CD4-positive, alpha-beta T cell treated with Interleukin-6 for 4 hours (primary cell): ENCODE measurements at places on chromosomes 11 and 22.

GRCh38 chr22:17229991-17230630 lies 10.9 kb upstream of the ADA2 start:
- no peak for DNase-seq

GRCh38 chr11:68026391-68027105 lies 3.9 kb upstream of the NDUFS8 start:
- no peak for DNase-seq

DNA sequence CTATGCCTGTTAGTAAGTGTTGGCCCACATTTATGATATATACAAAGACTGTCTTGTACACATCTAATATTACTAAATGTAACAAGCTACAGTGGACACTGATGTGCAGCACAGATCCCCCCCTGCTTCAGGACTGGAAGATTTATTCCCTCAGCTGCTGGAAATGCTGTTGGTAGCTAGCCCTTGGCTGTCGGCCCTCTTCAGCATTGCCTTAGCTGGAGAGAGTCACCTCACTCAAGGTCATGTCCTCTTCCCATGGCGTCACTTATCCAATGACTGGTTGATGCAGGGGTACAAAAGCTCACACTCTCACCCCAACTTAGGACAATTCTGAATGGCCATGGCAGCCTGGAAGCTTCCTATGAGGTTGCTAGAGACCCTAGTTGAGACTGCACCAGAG lies 312.7 kb downstream of the SOX6 start:
- no peak for DNase-seq

- no peak for DNase-seq
These were observed 36.3 kb downstream of the CSNK2A3 start for GRCh38 chr11:11316651-11317230.

GRCh38 chr11:41950470-41951143 lies 491.2 kb upstream of the LRRC4C start:
- DNase-seq = no peak

- DNase-seq = no peak
These were observed 99.8 kb upstream of the TP53AIP1 start for GRCh38 chr11:129042503-129042902.

GRCh38 chr22:49629586-49630447 lies 197.9 kb downstream of the BRD1 start:
- no peak for DNase-seq

DNA sequence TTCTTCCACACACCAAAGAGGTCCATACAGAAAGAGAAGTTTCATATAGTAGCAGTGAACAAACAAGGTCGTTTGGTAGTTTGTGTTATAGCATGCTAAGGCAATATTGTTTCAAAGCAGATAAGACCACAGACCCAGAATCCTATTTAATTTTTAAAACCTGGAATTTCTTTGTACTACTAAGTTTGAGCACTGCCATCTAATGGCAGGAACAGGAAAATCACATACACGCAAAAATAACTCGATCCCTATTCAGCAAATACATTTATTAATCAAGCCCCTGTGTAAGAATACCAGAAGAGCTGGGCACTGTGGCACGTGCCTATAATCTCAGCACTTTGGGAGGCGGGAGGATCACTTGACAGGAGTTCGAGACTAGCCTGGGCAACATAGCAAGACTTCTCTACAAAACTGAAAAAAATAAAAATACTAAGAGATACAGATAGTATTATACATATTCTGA lies 2.9 kb upstream of the BTBD10 start:
- DNase-seq = no peak

- DNase-seq = no peak
These were observed 123.4 kb downstream of the CTTN start for GRCh38 chr11:70521475-70522308.
